ENCODE measurements at places on chromosomes 2 and 18.

GRCh38 chr2:14587119-14587518, 45.4 kb upstream of the LRATD1 start:
- no peak for DNase-seq

- no peak for DNase-seq
Measured at GRCh38 chr2:29703336-29703735, 218.1 kb downstream of the ALK start.

GRCh38 chr2:210895132-210895531, 338.7 kb downstream of the CPS1 start:
- no peak for DNase-seq

- DNase-seq, result peak; percentile 36
Measured at GRCh38 chr2:217890445-217890844, 112.3 kb downstream of the TNS1 start.

GRCh38 chr18:22977847-22978701, 44.9 kb downstream of the RBBP8 start:
- DNase-seq, result no peak

GRCh38 chr2:98749066-98749450, 18.1 kb upstream of the MGAT4A start:
- peak; percentile 73 for DNase-seq

DNA sequence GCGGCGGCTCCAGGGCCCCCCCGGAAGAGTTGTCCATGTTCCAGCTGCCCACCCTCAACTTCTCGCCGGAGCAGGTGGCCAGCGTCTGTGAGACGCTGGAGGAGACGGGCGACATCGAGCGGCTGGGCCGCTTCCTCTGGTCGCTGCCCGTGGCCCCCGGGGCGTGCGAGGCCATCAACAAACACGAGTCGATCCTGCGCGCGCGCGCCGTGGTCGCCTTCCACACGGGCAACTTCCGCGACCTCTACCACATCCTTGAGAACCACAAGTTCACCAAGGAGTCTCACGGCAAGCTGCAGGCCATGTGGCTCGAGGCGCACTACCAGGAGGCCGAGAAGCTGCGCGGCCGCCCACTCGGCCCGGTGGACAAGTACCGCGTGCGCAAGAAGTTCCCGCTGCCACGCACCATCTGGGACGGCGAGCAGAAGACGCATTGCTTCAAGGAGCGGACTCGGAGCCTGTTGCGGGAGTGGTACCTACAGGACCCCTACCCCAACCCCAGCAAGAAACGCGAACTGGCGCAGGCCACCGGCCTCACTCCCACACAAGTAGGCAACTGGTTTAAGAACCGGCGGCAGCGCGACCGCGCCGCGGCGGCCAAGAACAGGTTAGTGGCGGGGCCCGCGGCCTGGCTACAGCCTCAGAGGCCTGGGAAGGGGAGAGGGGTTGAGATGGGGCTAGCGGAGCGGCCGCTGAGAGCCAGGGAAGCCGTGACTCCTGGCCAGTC, 965 bp downstream of the SIX3 start:
- peak; percentile 29 for DNase-seq

GRCh38 chr18:35581546-35581897, at the start of gene GALNT1:
Gene GALNT1 (plus strand): TSS chr18:35581740. CDS start chr18:35654663, 72,923 bp downstream.
- peak; percentile 26 for DNase-seq

GRCh38 chr2:159795841-159796690, 1.9 kb downstream of the CD302 start:
- DNase-seq, result peak; percentile 38

DNA sequence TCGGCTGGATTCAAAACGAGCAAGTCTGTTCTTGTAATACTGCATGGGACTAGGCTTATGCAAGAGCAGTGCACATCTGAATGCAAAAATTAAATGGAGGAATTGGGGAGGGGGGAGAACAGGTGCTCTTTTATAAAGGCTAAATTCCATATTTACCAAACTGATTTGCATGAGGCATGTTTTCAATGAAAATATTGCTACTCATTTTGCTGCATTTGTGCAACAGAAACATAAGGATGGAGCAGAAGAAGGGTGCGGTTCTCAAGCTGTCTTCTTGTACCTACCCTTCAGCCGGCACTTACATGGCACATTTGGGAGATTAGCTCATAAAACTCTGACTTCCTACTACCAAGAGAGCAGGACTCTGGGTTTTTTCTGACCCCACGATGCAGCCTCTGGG, 256.4 kb downstream of the CDCA7 start:
- no peak for DNase-seq

DNA sequence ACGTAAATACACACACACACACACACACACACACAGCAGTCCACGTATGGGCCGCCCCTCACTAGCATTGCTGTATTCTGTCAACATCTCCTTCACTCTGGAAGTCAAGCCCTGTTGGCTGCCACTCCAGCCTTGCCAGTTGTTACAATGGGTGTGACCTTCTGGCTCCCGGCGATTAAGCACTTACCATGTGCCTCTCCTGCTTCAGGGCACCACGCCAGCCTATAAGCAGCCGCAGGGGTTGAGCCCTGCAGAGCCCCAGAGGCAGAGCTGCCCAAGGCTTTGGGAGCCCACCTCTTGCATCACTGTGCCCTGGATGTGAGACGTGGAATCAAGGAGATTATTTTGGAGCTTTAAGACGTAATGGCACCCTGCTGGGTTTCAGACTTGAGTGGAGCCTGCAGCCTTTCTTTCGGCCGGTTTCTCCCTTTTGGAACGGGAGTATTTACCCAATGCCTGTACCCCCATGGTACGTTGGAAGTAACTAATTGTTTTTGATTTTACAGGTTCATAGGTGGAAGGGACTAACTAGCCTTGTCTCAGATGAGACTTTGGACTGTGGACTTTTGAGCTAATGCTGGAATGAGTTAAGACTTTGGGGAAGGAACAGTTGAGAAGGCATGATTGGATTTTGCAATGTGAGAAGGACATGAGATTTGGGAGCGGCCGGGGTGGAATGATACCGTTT, 54.5 kb upstream of the ROCK2 start:
- DNase-seq, result no peak

DNA sequence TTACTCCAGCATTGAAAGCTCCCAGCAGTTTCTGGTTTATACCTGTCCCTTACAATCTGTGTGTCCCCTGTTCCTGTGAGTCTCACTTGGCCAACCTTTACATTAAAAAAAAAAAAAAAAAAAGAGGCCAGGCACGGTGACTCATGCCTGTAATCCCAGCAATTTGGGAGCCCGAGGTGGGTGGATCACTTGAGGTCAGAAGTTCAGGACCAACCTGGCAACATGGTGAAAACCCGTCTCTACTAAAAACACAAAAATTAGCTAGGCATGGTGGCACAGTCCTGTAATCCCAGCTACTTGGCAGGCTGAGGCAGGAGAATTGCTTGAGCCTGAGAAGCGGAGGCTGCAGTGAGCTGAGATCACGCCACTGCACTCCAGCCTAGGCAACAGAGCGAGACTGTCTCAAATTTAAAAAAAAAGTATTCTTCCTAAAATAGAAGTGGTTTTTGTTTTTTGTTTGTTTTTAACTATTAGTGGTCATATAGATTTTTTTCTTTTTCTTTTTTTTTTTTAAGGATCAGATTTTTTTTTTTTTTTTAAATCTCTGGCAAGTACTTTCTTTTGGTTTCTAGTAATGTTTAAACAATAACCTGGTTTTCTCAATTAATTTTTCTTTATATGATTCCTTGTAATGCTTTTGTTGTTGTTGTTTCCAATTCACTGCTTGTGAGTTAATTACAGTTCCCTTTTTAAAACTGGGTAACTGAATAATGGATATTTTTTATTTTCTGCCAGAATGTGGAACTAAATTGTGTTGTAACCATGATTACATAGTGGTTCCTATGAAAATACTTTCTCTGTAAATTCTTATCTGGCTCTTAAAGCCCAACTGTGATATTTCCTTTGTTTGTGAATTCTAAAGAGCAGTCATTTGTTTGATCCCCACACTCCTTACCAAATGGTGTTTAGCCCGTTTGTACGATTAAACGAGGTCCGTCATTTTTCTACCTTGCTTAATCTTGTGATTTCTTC, 116.8 kb downstream of the CTAGE1 start:
- DNase-seq, result peak; percentile 50
